Common myeloid progenitor, CD34-positive (primary cell): ENCODE measurements at places on chromosomes 16 and 17.
A peak's percentile ranks its signal among the peaks of the same experiment; 100 is the strongest.

DNA sequence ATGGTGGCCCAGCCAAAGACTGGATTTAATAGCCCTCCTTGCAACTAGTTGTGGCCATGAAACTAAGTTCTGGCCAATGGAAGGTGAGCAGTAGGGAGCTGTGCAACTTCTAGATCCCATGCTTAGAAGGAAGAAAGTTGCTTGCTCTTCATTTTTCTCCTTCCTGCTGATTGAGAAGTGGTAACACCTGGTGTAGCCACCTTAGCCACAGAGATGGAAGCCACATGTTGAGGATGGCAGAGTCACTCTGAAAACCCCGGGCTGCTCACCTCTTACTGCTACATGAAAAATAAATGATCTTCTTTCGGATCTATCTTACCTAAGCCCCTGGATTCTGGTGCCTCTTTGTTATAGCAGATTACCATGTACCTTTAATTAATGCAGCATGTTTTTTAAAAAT, 10.3 kb upstream of the ATP5MC1 start:
- no peak for DNase-seq

DNA sequence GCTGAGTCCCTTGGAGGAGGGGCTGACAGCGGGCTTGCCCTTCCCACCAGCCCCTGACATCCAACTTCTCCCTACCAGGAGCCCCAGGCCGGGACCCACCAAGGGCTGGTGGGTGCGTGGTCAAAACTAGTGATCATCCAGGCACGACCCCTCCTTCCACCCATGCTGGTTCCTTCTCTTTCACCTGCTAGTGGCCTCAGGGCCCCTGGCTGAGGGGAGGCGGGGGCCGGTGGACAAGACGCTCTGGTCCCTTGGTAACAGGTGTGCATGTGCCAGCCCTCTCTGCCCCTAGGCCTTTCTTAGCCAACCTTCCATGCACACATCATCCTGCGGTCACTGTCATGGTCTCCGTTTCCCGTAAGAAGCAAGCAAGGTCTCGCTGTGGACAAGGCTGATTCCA, 8.4 kb downstream of the ZNF213 start:
- no peak for DNase-seq

- no peak for DNase-seq
Measured at GRCh38 chr16:83211711-83212110, 584.9 kb downstream of the CDH13 start.

GRCh38 chr16:56743840-56744239, 13.9 kb downstream of the NUP93 start:
- no peak for DNase-seq

GRCh38 chr16:303760-304505, 21.0 kb downstream of the PDIA2 start:
- DNase-seq = peak; percentile 69

GRCh38 chr17:58331815-58332777, 3.5 kb upstream of the TSPOAP1 start:
- peak; percentile 90 for DNase-seq

DNA sequence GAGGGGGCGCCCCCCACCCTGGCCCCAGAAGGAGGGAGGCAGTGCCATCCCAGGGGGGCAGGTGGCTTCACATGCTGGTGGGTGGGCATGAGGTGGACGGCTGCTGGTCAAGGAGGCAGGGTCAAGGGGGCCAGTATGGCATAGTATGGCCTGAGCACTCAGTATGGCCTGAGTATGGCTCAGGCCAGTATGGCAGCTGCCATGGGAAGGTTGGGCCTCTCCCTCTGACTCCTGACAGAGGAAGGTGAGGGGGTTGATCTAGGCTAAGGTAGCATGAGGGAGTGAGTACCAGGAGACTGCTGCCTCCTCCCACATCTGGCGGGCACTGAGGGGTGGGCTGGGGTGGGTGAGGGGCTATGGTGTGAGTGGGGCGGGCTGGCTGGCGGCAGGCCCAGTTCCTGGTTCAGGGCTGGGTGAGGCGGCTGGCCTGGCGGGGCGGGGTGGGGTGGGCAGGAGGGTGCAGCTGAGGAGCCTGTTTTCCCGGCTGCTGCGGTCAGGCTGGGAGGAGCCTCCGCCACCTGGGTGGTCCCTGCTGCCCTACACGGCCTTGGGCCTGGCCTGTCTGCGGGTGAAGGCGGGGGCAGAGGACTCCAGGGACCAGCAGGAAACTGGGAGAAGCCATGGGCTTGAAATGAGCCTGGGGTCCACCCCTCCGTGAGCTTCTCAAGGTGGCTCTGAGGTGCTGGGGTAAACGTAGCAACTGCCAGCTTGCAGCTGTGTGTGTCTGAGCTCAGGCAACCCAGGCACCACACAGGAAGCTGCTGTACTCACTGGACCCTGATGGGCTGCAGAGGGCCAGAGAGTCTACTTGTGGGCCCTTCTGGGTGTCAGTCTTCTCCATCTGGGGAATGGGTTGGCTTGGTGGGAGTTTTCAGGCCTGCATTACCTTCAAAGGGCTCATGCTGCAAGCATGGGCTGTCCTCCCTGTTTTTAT, 57.0 kb downstream of the RAI1 start:
- no peak for DNase-seq

- no peak for DNase-seq
Measured at GRCh38 chr17:39540611-39541010, 67.1 kb downstream of the NEUROD2 start.

- no peak for DNase-seq
Measured at GRCh38 chr17:38748149-38748891, at the start of gene PCGF2. PCGF2 (minus strand) TSS chr17:38748336; CDS start chr17:38740402, 7,934 bp downstream.

DNA sequence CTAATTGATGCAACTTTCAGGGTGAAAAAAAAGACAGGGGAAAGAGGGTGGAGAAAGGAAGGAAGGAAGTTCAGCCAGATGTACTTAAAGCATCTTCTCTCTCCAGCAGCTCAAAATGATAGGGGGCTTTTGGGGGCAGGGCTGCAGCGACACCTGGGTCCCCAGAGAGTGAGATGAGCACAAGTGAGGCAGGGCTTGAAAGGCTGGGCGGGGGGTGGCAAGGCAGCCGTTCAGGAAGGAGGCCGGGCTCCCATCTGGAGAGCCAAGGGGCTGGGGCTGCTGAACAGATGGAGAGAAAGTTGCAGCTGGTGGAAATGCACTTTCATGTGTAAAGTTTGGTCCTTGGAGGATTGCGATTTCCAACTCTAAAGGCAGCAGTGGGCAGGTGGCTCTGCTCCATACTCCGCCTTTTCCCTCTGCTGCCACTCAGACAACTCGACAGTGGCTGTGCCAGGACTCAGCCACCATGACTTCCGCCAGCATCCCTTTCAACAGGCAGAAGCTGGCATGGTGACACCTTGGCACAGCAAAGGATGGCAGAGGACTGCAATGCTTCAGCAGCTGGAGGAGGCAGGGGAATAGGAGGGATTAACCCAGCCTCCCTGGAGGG, 7.7 kb downstream of the SLC35B1 start:
- DNase-seq = no peak

GRCh38 chr17:79792984-79793923, 3.6 kb downstream of the CBX8 start:
- no peak for DNase-seq

DNA sequence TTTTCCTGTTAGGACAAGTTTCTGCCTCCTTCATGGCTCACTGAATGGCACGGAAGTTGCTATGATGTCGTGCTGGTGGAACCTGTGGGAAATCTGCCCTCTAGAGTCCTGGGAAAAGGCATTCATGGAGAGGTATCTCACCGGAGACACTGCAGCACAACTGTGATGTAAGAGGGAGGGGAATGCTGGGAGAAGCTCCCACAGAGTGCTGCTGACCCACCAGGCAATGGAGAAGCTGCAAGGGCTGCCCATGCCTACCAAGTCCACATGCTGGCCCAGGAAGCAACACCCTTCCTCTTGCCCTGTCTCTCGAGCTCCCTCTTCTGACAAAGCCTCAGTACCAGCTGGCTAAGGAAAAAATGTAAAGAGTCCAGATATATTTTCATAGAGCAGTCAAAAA, 45.2 kb upstream of the SLC5A11 start:
- DNase-seq = no peak

GRCh38 chr16:82016263-82016662, 5.0 kb upstream of the SDR42E1 start:
- DNase-seq = peak; percentile 26

DNA sequence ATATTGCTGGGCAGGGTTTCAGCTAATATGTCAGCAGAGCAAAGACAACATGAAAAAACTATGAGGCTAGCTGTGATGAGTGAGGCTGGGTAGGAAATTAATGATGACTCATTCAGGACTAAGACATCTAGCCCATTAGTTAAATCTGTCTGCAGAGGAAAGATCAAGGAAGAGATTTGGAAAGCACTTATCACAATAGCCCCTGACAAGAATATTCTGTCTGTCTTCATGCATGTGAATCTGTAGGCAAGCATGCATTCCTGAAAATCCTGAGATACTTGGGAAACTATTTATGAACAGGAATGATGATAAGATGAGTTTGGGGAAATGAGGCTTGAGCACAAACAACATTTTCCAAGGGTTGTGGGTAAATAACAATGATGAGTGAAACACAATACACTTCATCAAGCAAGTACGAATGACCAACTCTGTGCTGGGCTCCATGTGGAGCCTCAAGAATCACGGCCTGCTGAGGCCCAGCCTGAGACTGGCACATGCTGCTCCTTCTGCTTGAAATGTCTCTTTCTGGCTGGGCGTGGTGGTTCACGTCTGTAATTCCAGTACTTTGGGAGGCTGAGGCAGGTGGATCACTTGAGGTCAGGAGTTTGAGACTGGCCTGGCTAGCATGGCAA, 96.5 kb upstream of the ASIC2 start:
- DNase-seq = no peak

- DNase-seq = no peak
Measured at GRCh38 chr17:10516638-10517037, 1.7 kb downstream of the MYH1 start.

GRCh38 chr16:22928882-22929435, 115.0 kb downstream of the HS3ST2 start:
- DNase-seq = no peak

GRCh38 chr16:11085916-11086315, 141.6 kb downstream of the CLEC16A start:
- DNase-seq = no peak

DNA sequence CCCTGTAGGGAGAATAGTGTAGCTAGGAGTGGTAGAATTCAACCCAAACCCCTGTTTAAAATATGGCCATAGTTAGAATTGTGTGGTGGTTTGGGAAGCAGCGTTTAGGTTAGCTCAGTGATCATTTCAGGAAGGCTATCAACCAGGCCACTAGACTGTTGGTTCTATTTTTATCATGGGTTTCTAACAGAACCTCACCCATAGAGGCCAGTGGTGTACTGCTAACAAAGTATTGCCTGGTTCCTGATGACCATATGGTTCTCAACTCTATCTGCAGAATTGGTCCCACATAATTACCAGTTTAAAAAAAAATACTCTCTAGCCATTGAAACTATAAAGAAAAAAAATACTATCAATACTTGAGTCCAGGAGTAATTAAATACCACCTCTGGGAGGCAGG, 70.5 kb upstream of the RASL10B start:
- no peak for DNase-seq

DNA sequence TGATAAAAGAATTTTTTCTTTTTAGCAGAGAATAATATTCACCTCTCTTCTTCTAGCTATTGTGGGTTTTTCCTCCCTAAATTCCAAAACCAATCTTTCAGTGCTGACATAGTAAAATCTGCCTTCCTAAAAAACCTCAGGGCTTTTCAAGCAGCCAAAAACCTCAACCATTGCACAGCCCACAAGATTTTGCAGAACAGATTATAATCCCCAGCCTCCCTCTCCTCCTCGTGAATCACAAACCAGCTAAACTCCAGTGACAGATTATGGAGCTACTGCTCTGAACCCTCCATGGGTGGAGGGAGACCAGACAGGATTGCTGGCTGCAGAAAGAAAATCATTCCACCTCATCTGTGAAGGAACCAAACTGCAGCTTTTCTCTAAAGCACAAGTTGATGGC, 341.6 kb downstream of the SOX9 start:
- DNase-seq = no peak

GRCh38 chr17:1216217-1217088, 36.7 kb upstream of the ABR start:
- DNase-seq = no peak

DNA sequence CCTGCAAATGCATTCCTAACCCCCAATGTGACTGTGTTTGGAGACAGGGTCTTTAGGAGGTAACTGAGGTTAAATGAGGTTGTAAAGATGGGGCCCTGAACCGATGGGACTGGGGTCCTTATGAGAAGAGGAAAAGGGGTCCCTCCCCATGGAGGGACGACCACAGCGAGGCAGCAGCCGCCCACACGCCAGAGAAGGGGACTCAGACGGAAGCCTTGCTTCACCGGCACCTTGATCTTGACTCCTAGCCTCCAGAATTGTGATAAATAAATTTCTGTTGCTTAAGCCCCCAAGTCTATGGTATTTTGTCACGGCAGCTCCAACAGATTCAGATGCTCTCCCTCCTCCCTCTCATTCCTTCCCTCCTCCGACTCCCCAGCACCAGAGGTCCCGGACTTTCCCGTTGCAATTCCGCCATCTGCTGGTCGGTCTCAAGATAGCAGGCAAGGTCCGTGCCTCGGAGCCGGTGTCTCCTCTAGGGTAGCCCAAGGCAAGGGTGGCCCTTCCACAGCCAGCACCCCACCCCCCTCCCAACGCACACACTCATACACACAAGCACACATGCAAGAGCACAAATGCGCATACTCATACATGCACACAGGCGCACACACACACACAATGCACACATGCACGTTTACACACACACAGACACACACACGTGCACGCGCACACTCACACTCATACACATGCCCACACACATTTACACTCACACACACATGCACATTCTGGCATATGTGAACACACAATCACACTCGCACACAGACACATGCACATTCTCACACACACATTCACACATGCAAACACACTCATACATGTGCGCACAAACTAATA, 23.1 kb upstream of the C16orf78 start:
- peak; percentile 32 for DNase-seq

GRCh38 chr17:62704381-62704971, 77.0 kb downstream of the MRC2 start:
- DNase-seq = no peak

- no peak for DNase-seq
Measured at GRCh38 chr17:15274017-15274416, 8.9 kb upstream of the PMP22 start.

DNA sequence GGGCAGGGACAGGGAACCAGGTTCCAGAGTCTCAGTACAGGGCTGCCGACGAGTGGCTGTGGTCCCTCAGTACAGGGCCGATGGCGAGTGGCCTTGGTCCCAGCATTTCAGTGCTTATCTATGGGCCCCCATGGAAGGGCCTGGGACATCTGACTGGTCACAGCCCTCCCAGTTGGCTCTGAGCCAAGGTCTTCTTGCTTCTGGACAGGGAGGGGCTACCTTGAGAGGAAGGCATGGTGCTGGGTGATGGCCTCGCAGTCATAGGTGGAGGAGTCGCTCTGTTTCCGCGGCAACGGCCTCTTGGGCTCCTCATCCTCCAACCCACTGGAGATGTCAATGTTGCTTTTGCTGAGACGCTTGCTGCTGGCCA, 32.5 kb downstream of the PIMREG start:
- DNase-seq = no peak

DNA sequence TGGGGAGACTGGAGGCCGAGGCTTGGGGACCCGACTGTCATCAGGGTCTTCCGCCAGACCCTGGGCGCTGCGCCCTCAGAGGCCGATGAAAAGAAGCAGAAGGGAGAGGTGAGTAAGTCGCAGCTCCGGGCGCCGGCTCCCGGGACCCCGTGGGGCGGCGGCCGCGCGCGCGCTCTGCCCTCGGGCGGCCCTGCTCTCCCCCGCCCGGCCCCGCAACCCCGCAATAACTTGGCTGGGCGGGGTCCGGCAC, 392 bp upstream of the ABHD15 start:
- no peak for DNase-seq
